ENCODE measurements at places on chromosomes 5 and 9.

- DNase-seq = no peak
These were observed 133.4 kb downstream of the GRIA1 start for GRCh38 chr5:153623751-153624450.

DNA sequence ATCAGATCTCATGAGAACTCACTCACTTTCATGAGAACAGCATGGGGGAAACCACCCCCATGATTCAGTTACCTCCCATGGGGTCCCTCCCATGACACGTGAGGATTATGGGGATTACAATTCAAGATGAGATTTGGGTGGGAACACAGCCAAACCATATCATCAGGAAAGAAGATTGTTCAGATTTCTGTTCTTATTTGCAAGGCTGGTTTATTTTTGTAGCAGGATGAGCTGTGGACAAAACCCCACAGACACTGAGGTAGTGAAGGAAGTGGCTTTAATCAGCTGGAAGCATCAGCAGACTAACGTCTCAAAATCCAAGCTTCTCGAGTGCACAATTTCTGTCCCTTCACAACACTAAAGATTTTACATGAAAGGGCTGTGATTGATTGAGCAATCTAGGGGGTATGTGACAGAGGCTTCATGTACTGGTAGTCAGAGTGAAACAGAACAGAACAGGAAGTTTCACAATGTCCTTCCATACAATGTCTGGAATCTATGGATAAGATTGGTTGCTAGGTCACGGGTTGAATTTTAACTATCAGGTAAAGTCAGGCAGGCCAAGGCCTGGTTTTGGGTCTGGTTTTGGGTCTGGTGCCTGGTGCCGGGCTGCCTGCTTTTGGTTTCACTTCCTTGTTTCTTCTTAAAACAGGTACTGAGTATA, 91.3 kb upstream of the ZNF366 start:
- no peak for DNase-seq

DNA sequence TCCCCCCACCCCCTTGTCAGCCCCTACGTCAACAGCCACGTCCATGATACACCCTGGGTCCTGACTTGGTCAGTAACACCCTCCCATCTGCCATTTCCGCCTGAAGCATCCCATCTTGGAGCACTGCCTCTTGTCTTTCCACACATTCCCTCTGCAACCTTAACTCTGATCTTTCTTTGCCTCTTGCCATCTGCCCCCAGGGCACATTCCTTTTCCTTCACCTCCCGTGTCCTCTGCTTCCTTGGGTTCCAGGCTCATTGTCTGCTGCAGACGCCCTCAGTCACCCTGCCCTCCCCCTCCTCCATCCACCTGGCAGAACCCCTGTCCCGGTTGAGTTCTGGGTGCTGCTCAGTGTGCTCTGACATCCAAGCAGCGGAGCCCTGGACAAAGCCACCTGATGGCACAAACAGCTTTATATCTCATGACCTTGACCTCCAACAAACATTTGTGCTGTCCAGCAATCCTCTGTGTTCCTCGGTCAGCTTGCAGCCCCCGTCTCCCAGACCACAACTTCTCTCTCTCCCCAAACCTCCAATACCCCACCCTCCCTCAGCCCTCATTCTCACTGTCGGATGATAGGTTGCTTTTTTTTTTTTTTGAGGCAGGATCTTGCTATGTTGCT, 97.7 kb upstream of the IER5L start:
- DNase-seq = no peak

DNA sequence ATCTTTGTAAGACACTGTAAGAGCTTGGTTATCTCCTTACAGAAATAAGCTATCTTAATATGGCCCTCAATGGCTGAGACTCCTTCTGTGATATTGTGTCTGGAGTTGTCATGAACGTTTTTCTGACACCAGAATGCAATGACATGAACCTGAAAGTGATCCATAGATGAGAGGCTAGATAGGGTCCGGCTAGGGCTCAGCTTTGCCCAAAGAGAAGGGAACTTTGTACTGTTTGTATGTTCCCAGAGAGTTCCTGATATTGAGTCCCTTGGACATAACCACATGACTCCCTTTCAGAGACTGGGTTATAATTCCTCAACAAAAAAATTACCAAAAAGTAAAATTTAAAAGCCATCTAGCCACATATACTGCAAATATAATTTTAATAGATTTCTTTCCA, 575.8 kb upstream of the CLINT1 start:
- DNase-seq = no peak

GRCh38 chr5:1727571-1727970, 72.1 kb downstream of the MRPL36 start:
- DNase-seq = no peak

DNA sequence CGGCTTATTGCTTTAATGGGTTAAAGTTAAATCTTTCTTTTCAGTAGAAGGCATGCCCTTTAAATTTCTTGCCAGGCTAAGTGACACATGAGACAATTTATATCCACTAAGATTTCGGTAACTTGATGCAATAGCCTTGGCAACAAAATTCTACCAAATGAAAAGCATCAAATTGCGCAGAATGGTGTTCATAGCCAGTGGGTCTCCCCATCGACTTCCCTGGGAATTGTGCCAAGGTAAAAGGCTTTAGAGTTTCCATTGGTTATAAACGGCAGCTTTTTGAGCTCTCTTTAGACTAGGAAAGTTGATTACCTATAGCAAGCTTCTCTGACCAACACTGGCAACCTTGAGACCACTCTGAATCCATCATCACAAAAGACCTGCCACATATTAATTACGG, 358.4 kb downstream of the ARRDC3 start:
- DNase-seq = no peak

- DNase-seq = no peak
These were observed 2.2 kb downstream of the HNRNPA0 start for GRCh38 chr5:137751869-137752491.

GRCh38 chr9:131668439-131669268, 71.2 kb downstream of the RAPGEF1 start:
- DNase-seq = no peak

GRCh38 chr5:123559434-123559775, 47.4 kb downstream of the CSNK1G3 start:
- no peak for DNase-seq

DNA sequence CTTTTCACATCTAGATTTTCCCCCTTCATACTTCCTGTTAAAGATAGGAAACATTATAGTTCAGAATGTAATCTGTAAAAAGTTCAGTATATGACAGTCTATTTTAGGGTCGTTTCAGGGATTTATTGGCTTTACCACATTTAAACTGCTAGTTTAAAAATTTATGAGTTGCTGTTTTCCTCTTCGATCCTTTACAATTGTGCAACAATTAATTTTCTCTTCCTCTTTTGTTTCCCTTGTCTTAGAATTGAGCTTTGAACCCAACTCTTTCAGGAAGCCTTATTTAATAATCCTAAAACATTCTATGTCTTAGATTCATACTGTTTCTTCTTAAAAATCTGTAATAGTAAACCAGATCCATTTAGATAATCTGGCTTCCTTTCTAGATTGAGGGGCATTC, 16.4 kb downstream of the ZSWIM6 start:
- no peak for DNase-seq

DNA sequence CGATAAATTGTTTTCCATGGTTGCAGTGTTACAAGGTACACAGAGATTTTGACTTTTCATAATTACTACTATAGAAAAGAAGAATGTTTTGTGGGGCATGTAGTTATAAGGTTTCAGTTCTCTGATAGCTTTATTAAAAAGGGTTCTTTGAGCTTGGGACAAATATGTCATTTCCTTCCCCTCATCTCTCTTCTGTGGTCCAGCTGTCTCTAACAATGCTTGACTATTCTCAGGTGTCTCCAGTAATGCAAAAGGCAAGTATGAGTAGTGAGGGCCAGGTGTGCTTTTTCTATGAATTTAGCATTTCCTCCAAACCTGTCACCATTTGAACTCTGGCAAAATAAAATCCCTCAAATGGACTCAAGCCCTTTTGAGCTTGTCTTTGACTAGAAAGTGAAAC, 84.3 kb downstream of the SLF1 start:
- DNase-seq = peak; percentile 18

DNA sequence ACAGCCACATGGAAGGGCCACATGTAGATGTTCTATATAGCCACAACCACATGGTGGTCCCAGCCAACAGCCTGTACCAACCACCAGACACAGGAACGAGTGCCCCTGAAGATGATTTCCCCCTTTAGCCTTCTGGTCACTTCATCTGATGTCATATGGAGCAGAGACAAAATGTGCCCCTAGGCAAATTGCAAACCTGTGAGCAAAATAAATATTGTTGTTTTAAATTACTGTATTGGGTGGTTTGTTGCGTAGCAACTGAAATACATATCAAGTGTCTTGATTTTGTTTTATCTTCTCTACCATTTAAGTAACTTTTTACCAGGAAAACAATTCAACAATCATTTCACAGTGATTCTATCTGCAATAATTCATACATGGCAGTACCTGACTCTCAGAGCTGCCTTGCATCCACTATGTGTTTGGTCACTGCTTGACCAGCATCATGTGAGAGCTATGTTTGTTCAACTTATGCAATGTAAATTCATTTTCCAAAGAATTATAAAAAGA, 142.5 kb upstream of the VLDLR start:
- no peak for DNase-seq

DNA sequence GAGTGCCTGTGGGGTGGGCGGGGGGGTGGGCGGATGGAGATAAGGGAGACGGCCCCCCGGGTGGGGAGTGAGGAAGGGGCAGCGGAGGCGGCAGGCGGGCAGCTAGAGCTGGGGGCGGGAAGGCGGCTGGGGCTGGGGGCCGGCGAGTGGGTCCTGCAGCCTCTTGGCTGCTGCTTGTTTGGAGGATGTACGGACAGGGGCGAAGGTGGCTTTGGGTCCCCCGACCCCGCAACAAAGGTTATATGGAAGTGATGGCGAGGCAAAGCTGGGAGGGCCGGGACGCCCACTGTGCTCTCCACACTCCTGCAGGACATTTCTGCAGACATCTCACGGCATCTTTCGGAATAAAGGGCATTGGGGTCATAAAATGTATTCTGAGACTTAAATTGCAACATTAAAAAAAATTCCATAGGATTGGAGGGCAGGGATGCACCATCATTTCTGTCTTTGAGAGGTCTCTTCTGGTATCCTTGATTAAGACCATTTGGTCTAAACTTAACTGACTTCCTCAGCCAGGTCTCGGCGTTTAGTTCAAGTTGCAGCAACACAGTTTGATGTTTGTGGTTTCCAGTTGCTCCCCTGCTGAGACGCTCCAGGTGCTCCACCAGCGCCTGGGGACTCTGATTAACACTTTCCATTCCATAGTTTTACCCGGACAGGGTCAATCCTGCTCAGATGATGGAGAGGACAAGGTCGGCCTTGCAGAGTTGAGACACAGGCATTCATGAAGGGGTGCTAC, 101.6 kb upstream of the SSBP2 start:
- no peak for DNase-seq

GRCh38 chr9:82346040-82346439, 357.5 kb downstream of the SPATA31D1 start:
- no peak for DNase-seq

GRCh38 chr9:76896035-76896434, 9.9 kb downstream of the PRUNE2 start:
- no peak for DNase-seq

GRCh38 chr9:27715651-27716050, 142.4 kb upstream of the C9orf72 start:
- no peak for DNase-seq

DNA sequence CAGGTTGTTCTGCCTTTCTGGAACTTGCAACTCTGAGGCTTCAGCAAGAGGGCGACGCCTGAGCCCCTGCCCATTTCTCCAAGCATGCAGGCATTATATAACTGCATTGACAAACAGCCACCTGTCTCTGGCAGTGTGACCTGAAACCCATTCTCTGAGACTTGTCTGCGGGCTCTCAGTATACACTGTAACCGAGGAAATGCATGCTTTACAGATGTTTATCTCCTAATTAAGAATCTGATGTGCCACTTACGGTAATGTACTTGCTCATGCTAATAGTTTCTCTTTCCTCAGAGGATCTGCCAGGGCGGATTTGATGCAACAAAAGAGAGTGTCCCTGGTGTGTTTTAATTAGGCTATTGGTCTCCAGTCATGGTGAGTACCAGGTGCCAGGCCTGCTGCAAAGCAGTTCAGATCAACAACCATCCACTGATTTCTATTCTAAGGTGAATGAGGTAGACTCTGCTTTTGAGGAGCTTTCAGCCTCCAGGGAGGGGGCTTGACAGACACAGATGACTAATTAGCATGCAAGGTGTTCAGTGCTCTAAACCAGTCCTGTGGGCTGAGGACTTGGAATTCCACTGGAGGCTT, 593.7 kb upstream of the KLF4 start:
- DNase-seq = no peak

DNA sequence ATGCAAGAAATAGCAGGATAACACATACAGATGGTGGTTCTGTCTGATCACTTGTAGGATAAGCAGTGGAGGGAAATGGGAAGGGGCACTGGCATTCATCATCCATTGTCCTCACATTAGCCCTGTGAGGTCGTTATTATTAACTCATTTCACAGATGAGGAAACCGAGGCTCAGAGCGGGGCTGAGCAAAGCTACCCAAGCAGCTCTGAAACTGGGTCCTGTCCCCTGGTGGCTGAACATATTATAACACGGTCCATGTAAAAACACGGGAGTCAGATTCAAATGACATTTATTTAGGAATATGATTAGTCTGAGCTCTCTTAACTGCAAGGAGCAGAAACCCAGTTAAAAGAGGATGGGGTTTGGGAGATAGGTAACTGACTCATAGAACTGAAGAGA, 43.1 kb downstream of the HRH2 start:
- DNase-seq = no peak

- no peak for DNase-seq
These were observed 99.6 kb upstream of the SPEF2 start for GRCh38 chr5:35518104-35518503.

DNA sequence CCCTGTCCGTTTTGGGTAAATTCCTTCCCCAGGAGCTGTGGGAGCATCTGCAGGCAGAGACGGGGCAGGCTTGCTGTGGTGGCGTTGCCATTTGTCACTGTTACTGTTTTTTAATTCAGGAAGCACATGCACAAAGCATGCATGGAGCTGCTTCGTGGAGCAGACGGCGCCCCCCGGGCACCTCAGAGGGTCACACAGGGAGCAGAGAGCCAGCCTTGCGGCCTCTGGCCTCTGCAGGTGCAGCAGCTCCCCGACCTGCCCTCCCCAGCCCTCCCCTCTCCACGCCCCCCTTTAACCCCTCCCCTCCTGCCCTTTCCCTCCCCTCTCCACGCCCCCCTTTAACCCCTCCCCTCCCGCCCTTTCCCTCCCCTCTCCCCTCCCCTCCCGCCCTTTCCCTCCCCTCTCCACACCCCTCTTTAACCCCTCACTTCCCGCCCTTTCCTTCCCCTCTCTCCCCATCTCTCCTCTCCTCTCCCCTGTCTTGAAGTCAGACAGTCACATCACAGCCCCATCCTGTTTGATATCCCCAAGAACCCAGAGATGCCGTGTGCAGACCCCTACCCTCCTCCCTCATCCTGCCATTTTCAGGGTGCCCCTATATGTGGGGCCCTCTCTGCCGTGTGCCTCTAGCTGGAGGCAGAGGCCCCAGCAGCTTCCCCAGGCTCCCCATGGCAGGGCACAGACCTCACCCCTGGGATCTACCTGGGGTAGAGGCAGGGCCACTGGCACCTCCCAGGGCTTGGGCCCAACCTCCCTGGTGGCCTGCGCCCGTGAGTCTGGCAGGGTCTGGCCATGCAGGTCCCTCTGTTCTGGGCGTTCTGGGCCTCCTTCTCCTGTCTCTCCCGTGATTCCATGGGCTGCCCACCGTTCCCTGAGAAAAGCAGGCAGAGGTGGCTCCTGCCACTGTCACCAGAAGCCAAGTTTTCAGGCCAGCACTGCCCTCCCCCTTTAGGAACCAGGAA, 29.6 kb upstream of the UBAC1 start:
- peak; percentile 34 for DNase-seq
